ENCODE measurements at places on chromosomes 13 and 19. TPM values are rescaled to one million over a fixed set of nuclear protein-coding genes. Genes with fewer than 3 reads are reported as not detected.

- no peak overlapping the region for H3K27ac ChIP-seq
- no peaks in the 10 kb centered on the region for H3K27me3 ChIP-seq
- H3K4me3 ChIP-seq, result no peak overlapping the region
- no peaks in the 10 kb centered on the region for H3K36me3 ChIP-seq
- DNase-seq, result no peak
- peaks cover 10% of the 10 kb centered on the region for H3K4me1 ChIP-seq
Observed at GRCh38 chr13:99223587-99223986, 22.9 kb downstream of the UBAC2 start.

- peaks cover 18% of the 10 kb centered on the region for H3K4me1 ChIP-seq
- H3K4me3 ChIP-seq, result peak overlapping the region; percentile 96
- no peaks in the 10 kb centered on the region for H3K36me3 ChIP-seq
- no peaks in the 10 kb centered on the region for H3K27me3 ChIP-seq
- no peak for DNase-seq
Observed at GRCh38 chr13:97975280-97975847, 21.9 kb downstream of the IPO5 start.

DNA sequence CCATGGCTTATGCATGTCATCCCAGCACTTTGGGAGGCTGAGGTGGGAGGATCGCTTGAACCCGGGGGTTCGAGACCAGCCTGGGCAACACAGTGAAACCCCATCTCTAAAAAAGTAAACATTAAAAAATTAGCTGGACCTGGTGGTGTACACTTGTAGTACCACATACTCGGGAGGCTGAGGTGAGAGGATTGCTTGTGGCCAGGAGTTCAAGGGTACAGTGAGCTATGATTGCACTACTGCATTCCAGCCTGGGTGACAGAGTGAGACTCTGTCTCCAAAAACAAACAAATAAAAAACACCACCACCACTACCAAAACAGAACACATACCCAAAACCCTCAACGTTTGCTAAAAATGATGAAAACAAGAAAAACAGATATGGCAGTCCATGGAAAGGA is 15.9 kb downstream of the FBXO17 start:
- H3K36me3 ChIP-seq, result no peaks in the 10 kb centered on the region
- no peak overlapping the region for H3K27ac ChIP-seq

- H3K4me3 ChIP-seq, result no peak overlapping the region
- H3K27me3 ChIP-seq, result peaks cover 40% of the 10 kb centered on the region
- no peaks in the 10 kb centered on the region for H3K4me1 ChIP-seq
- no peaks in the 10 kb centered on the region for H3K36me3 ChIP-seq
Observed at GRCh38 chr13:27770809-27771208, 21.5 kb upstream of the GSX1 start.

DNA sequence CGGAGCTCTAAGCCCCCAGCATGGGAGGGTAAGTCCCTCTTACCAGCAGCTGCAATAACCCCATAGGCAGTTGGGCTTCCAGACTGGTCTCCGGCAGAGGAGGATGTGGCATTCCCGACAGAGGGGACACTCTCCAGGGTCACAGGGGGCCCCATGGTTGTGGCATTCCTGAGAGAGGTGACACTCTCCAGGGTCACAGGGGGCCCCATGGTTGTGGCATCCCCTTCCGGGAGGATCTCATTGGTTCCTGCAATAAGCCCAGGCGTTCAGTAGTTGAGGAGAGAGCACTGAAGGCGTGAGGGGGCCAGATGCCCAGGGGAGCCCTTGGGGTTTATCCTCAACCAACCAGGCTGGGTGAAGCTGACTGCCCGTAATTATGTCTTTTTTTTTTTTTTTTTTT is 5.4 kb downstream of the CD320 start:
- no peaks in the 10 kb centered on the region for H3K36me3 ChIP-seq
- peaks cover 6% of the 10 kb centered on the region for H3K4me1 ChIP-seq
- H3K4me3 ChIP-seq, result no peak overlapping the region
- no peaks in the 10 kb centered on the region for H3K27me3 ChIP-seq

The ELAVL3 gene
- polyA plus RNA-seq, result 0.10 TPM

The MEDAG gene
- polyA plus RNA-seq, result not detected

- H3K4me3 ChIP-seq, result no peak overlapping the region
- peaks cover 31% of the 10 kb centered on the region for H3K27me3 ChIP-seq
- no peak overlapping the region for H3K27ac ChIP-seq
Observed at GRCh38 chr13:111906306-111906705, 160.6 kb upstream of the SOX1 start.

GRCh38 chr13:100613031-100613430 is 24.4 kb upstream of the GGACT start:
- H3K27ac ChIP-seq, result no peak overlapping the region
- H3K4me3 ChIP-seq, result no peak overlapping the region
- DNase-seq, result no peak
- no peaks in the 10 kb centered on the region for H3K27me3 ChIP-seq
- H3K4me1 ChIP-seq, result no peaks in the 10 kb centered on the region

The CFAP97D2 gene
- polyA plus RNA-seq, result not detected

DNA sequence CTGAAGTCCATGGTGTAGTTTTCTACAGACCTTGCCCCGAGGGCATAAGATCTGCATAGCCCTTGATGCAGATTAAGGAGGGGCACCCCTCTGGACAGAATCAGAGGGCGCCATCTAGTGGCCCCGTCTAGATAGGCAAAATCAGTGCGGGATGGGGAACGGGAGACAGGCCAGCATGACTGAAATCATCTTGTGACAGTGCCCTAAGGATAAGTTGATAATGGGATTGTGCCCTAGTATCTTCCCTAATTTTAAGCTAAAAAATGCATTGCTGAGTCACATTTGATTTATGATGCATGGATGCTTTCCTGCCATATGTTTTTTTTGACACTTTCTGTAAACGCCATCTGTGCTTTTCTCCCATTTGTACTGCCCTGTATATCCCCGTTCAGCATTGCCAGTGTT is 19.0 kb upstream of the GPI start:
- no peak overlapping the region for H3K4me3 ChIP-seq
- no peaks in the 10 kb centered on the region for H3K27me3 ChIP-seq
- no peak overlapping the region for H3K27ac ChIP-seq
- peak; percentile 74 for DNase-seq
- H3K36me3 ChIP-seq, result peaks cover 21% of the 10 kb centered on the region
- H3K4me1 ChIP-seq, result no peaks in the 10 kb centered on the region

The GNA15 gene
- polyA plus RNA-seq, result not detected

- H3K27ac ChIP-seq, result no peak overlapping the region
- no peaks in the 10 kb centered on the region for H3K4me1 ChIP-seq
- DNase-seq, result no peak
- H3K36me3 ChIP-seq, result peaks cover 88% of the 10 kb centered on the region
- H3K4me3 ChIP-seq, result no peak overlapping the region
- H3K27me3 ChIP-seq, result no peaks in the 10 kb centered on the region
Observed at GRCh38 chr19:34226036-34226435, 28.3 kb upstream of the GARRE1 start.

GRCh38 chr19:41302624-41303351 is 7.2 kb upstream of the CCDC97 start:
- no peak overlapping the region for H3K4me3 ChIP-seq
- H3K36me3 ChIP-seq, result peaks cover 58% of the 10 kb centered on the region
- H3K27me3 ChIP-seq, result no peaks in the 10 kb centered on the region
- H3K27ac ChIP-seq, result no peak overlapping the region
- no peak for DNase-seq

DNA sequence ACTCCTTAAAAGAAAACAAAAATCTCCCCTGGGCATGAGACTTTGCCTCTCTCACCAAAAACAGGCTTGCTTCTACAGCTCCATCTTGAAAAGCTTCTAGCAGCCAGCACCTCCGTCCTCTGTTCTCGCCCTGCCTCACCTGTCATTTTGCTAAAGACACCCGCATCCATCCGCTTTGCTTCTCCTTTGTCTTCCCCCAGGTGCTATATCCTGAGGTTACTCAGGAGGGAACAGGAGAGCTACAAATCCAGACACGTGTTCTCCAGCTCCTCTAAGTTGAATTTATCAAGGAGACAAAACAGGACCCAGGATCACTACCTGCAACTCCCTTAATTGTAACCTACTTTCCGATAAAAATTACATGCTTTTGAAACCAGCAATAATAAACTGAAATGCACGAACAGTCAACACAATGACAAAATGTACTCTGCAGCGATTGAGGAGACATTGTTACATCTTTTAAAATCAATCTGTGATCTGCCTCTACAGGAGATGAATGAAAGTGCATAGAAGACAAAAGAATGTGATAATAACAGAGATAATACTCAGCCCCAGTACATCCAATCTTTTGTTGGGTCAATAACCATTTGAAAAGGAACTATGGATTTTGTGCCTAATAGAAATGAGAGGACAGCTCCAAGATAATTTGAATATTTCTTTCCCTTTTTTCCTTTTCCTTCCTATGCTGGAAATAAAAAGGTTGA is 221.2 kb downstream of the DCLK1 start:
- no peaks in the 10 kb centered on the region for H3K4me1 ChIP-seq
- DNase-seq, result no peak
- no peak overlapping the region for H3K4me3 ChIP-seq
- no peaks in the 10 kb centered on the region for H3K36me3 ChIP-seq

GRCh38 chr19:9528757-9529336 is 9.6 kb downstream of the ZNF426 start:
- no peak overlapping the region for H3K27ac ChIP-seq
- H3K4me3 ChIP-seq, result no peak overlapping the region
- DNase-seq, result peak; percentile 6
- H3K27me3 ChIP-seq, result no peaks in the 10 kb centered on the region
- H3K4me1 ChIP-seq, result no peaks in the 10 kb centered on the region

DNA sequence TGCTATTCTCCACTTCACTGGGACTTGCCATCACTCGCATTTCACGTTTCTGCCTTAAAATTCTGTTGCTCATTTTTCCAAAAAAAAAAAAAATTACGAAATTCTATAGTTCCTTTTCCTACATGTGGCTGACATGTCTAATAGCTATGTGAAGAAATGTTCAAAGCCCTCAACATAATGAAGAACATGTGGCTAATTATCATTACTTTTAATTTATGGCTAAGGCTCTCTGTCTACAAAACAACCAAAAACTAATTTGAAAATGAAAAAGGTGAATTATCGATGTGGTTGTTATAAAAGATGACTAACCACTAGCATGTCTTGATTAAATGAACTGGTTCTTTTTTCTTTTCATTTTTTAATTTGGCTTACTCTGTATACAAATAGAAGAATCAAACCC is 940.0 kb downstream of the EFNB2 start:
- peaks cover 7% of the 10 kb centered on the region for H3K4me1 ChIP-seq
- H3K4me3 ChIP-seq, result no peak overlapping the region
- no peak overlapping the region for H3K27ac ChIP-seq
- H3K36me3 ChIP-seq, result no peaks in the 10 kb centered on the region
- no peak for DNase-seq

The RDH8 gene
- polyA plus RNA-seq, result not detected

GRCh38 chr13:92315265-92315664 is 911.3 kb upstream of the GPC6 start:
- H3K4me1 ChIP-seq, result no peaks in the 10 kb centered on the region
- DNase-seq, result no peak
- H3K4me3 ChIP-seq, result no peak overlapping the region
- H3K27me3 ChIP-seq, result no peaks in the 10 kb centered on the region
- H3K36me3 ChIP-seq, result no peaks in the 10 kb centered on the region

The TEX29 gene
- polyA plus RNA-seq, result not detected

- no peak within 1 kb of the TSS for H3K27ac ChIP-seq
- peak; percentile 65 for DNase-seq
- H3K4me1 ChIP-seq, result no peaks in the 10 kb centered on the region
- H3K4me3 ChIP-seq, result peak within 1 kb of the TSS; percentile 32
Observed at GRCh38 chr13:36131222-36131930, at the start of gene DCLK1. DCLK1 (minus strand) TSS chr13:36131382.

The S1PR4 gene
- polyA plus RNA-seq, result 0.11 TPM

The RETN gene
- not detected for polyA plus RNA-seq

The REXO1 gene
- 19.2 TPM for polyA plus RNA-seq

- H3K27me3 ChIP-seq, result peaks cover 100% of the 10 kb centered on the region
- H3K27ac ChIP-seq, result no peak overlapping the region
- no peak for DNase-seq
- H3K4me1 ChIP-seq, result no peaks in the 10 kb centered on the region
- no peak overlapping the region for H3K4me3 ChIP-seq
Observed at GRCh38 chr19:12987781-12988180, 7.5 kb upstream of the NFIX start.

DNA sequence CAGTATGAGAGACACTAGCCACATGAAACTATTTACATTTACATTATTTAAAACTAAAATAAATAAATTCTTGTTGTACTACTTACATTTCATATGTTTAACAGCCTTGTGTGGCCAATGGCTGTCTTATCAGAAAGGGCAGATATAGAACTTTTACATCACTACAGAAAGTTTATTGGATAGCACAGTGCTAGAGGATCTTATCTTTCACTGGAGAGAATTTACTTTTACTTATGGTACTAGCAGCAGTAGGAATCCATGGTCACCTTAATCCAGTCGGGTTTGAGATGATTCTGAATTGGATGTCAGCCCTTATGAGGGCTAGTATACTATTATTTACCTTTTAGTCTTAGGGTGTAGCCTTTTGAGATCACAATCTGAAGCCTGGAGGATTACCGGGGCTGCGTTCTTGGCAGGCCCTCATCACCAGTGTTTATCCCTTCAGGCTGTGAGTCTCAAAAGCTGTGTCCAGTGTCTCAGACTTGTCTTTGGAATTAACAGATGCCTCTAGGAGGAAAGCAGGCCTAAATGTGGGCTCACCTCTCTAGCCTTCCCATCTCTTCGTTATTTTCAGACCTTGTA is 21.7 kb downstream of the IFT88 start:
- H3K27ac ChIP-seq, result no peak overlapping the region
- H3K4me1 ChIP-seq, result no peaks in the 10 kb centered on the region
- no peaks in the 10 kb centered on the region for H3K27me3 ChIP-seq
- H3K36me3 ChIP-seq, result no peaks in the 10 kb centered on the region
- H3K4me3 ChIP-seq, result no peak overlapping the region

DNA sequence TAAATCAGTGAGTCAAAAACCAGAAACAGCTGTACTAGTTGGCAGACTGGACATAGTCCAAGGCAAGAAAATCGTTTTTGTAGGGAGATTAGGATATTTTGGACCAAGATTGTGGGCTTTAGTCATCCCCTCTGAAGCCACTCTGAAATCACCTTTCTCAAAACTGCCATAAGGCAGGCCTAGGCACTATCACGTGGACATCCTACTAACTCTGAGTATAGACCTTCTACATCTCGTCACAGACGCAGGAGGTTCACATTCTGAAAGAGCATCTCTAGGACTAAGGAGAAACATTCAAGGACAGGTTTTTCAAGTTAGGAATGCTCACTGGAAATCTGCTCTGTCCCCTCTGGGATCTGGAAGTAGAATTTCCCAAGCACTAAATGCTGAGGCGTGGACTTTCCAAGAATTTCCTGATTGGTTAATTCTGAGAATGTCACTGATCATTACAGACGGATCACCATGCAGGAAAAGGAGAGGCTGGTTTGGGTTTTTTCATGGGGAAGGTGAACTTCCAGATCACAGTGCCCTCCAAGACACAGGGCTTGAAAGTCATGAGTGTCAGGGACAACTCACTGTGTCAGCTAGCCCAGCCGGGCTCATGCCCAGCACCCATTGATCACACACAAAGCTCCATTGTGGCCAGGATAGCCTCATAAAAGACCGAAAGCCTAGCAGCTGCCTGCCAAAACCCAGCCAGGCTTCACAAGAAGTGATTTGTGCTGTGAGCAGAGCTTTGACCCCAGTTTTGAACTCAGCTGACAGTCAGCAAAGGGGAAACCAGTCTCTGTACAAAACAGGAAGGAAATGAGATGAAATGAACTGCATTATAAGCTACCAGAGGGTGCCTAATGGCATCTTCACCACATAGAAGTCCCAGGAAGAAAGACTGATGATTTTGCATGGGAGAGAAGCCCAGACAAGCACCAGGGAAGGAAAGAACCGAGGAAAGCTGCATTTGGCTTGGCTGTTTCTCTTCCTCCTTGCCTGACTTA is 2.7 kb upstream of the RUBCNL start:
- peaks cover 38% of the 10 kb centered on the region for H3K27me3 ChIP-seq
- DNase-seq, result no peak
- H3K4me3 ChIP-seq, result no peak overlapping the region
- H3K4me1 ChIP-seq, result no peaks in the 10 kb centered on the region

GRCh38 chr13:106755542-106755941 is 187.6 kb upstream of the ARGLU1 start:
- H3K36me3 ChIP-seq, result no peaks in the 10 kb centered on the region
- peaks cover 33% of the 10 kb centered on the region for H3K4me1 ChIP-seq
- H3K27ac ChIP-seq, result peak overlapping the region; percentile 19
- no peak overlapping the region for H3K4me3 ChIP-seq
- DNase-seq, result no peak
